ENCODE measurements at places on chromosomes 1 and 21. TPM values are rescaled to one million over a fixed set of nuclear protein-coding genes. Genes with fewer than 3 reads are reported as not detected.
A peak's percentile ranks its signal among the peaks of the same experiment; 100 is the strongest.

- no peak for DNase-seq
Observed at GRCh38 chr21:36347278-36347961, 27.4 kb downstream of the MORC3 start.

DNA sequence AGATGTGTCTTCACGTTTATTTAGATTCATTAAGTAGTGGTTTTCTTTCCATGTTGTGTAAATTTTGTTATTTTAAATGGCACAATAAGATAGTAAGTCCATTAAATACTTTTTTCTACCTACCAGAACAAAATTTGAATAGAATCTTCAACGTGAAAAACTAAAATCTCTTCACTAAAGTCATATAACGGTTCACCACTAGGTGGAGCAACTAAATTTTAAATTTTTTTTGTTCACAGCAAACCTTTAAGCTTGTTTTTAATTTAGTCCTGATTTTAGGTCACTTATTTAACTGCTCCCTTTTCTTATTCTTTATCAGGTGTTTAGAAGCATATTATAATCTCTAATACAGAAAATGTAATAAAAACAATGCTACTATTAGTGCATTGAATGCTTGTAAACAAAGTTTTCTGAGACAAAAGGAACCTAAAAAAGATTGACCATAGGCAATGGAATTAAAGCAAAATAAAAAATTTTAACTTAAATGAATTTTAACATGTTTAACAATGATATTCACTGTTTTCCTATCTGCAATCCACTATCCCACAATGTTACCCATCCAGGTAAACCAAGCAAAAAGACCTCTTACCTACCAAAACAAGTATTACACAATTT lies 28.3 kb upstream of the PKN2 start:
- peak; percentile 66 for DNase-seq

Gene SDC3
- total RNA-seq = under 0.01 TPM

GRCh38 chr1:151807766-151808165 lies 2.5 kb upstream of the LINGO4 start:
- no peak for DNase-seq

Gene BCAN
- total RNA-seq = under 0.01 TPM

Data from hematopoietic multipotent progenitor cell (in vitro differentiated cells).